ENCODE measurements at places on chromosomes 11 and 22.

- no peak overlapping the region for H3K4me3 ChIP-seq
- no peaks in the 10 kb centered on the region for H3K36me3 ChIP-seq
- no peaks in the 10 kb centered on the region for H3K4me1 ChIP-seq
- H3K27me3 ChIP-seq: peaks cover 1% of the 10 kb centered on the region
Measured at GRCh38 chr11:117302228-117302627, 11.1 kb downstream of the BACE1-AS start.

DNA sequence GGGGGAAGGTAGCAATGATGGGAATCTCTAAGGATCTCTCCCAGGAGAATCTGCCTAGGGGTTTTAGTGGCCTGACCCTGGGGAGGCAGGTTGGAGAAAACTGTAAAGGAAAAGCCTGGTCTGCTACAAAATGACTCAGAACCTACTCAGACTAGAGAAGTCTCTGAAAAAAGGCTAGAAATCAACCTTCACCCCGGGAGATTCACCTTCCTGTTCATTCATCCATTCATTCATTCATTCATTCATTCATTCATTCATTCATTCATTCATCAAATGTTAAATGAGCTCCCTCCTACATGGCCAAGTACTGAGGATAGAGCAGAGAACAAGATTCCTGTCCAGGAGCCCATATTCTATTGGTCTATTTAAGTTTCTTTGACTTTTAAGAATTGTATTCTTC, 8.9 kb upstream of the ANKK1 start:
- no peak overlapping the region for H3K4me3 ChIP-seq
- DNase-seq: no peak
- H3K36me3 ChIP-seq: peaks cover 18% of the 10 kb centered on the region

DNA sequence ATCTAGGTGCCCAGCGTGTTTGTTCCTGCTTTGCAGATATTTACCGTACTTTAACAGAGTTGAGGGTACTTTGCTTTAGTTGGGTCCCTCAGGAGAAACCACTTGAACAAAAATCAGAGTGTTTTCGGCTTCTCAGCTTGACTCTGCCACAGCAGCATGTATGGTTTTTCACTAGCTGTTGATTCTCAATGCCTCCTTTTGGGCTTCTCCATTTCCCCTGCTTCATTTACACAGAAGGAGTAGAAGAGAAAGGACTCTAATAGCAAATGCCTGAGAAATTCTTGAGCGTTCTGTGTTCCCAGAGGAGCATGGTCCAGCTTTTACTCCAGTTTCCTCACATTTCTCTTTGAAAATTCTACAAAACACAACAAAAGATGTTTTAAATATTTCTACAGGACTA, 252.1 kb upstream of the CCDC179 start:
- H3K27ac ChIP-seq: no peak overlapping the region
- H3K4me1 ChIP-seq: no peaks in the 10 kb centered on the region
- peaks cover 8% of the 10 kb centered on the region for H3K36me3 ChIP-seq
- H3K4me3 ChIP-seq: no peak overlapping the region

DNA sequence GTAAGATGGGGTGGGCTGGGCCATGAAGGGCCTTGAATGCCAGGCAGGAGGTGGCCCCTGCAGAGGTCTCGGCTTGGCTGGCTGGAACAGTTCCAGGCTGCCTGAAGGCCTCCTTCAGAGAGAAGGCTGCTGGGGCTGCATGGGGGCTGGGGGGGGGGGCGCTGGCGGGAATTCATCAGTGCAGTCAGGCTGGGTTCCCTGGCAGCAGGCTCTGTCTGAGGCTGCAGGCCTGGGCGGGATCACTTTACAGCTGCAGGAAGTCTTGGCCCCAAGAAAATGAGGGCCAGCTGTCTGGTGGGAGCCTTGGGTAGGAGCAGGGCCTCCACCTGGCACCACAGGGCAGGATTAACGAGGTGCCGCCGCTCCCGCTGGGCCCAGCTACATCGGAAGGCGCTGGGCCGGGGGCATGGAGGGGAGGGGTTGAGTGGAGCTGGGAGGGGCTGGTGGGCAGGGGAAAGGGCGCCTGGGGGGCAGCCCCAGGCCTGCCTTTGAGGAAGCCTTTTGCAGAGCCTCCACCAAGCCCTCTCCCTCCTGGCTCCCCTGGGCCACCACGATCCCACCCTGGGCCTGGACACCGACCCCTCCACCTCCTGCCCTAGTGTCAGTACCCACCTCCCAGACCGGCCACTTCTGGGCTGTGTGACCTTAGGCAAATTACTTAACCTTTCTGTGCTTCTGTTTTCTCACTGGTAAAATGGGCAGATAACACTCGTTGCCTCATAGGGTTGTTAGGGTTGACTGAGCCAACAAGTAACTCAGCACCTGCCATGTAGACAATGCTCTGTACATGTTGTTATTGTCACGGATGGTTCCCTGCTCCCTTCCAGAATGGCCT, 31.0 kb upstream of the HMOX1 start:
- DNase-seq: no peak
- H3K36me3 ChIP-seq: no peaks in the 10 kb centered on the region
- peaks cover 7% of the 10 kb centered on the region for H3K27me3 ChIP-seq

Data from naive thymus-derived CD8-positive, alpha-beta T cell (primary cell).